Left renal pelvis (tissue), 4 donors: ENCODE measurements at places on chromosomes 12 and 14. TPM values are rescaled to one million over a fixed set of nuclear protein-coding genes. Genes with fewer than 3 reads are reported as not detected.

DNA sequence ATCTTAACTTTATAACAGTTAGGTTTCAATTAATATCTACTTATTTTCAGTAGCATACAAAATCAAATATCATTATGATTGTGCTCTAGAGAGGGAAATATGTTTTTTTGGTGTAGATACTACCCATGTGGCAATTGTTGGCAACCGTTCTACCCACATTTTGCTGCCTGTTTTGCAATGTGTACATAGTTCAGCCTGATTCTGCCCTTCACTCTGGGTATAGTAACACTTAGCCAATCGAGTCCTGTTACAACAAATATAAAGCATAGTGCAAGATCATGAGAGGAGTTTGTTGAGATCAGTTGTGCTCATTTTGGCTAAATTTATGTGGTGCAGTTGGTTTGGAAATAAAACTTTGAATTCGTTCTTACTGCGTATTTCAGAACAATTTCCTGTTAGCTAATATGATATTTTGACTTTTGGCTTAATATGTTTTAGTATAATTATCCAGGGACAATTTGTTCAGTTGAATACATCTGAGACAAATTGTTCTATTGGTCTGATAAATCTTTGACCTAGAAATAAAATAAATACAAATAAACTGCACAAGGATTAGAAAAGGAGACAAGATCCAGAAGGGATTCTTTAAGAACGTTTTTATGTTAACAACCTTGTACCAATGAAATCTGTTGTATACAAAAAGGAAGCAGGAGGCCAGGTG is 76.9 kb downstream of the ATF7IP start:
- DNase-seq, result no peak

DNA sequence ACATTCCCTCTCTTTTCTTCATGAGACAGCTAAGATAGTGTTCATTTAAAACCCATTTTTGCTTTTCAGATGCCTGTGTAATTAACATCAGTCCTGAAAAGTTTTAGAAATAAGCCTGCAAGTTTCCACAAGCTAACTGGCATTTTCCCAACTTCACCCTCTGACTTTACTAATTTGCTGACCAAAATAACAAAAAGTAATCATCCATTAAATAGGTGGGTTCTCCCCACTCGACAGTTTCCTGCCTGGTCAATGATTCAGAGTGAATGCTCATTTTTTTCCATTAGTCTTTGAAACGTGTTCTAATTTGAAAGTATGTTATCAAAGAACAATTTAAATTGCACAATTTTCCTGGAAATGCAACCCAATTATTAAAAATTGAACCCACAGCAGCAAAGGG is 23.6 kb downstream of the NELL2 start:
- no peak for DNase-seq

DNA sequence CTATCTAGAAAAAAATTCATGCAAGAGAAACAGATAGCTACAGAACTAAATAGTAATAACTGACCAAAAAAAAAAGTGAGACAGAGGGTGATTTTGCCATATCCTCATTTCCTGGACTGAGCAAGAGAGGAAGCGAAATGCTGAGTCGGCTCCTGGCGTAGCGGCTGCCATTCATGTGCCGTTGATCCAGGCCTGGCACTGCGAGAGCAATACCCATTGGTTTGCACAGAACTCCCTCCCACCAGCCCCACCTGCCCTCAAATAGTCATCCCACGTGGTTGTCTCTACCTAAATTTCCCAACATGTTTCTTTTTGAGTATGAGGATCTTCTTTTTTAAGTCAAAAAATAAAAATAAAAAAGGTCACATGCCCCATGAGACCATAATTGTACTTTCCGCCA is 9.4 kb upstream of the WNT5B start:
- DNase-seq, result no peak

DNA sequence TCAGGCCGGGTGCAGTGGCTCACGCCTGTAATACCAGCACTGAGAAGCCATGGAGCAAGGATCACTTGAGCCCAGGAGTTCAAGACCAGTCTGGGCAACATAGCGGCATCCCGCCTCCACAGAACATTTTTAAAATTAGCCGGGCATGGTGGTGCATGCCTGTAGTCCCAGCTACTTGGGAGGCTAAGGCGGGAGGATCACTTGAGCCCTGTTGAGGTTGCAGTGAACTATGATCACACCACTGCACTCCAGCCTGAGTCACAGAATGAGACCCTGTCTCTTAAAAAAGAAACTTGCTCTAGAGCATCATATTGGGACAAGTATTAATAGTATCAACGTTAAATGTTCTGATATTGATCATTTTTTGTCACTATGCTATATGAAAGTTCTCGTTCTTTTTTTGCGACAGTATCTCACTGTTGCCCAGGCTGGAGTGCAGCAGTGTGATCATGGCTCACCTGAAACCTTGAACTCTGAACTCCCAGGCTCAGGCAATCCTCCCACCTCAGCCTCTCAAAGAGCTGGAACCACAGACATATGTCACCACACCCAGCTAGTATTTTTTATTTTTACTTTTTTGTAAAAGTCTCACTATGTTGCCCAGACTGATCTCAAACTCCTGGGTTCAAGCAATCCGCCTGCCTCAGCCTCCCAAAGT is 47.7 kb downstream of the CCDC85C start:
- no peak for DNase-seq

GRCh38 chr14:95300002-95300696 is 19.6 kb downstream of the CLMN start:
- DNase-seq, result no peak

GRCh38 chr12:109760031-109760929 is 46.7 kb downstream of the FAM222A start:
- DNase-seq, result no peak

DNA sequence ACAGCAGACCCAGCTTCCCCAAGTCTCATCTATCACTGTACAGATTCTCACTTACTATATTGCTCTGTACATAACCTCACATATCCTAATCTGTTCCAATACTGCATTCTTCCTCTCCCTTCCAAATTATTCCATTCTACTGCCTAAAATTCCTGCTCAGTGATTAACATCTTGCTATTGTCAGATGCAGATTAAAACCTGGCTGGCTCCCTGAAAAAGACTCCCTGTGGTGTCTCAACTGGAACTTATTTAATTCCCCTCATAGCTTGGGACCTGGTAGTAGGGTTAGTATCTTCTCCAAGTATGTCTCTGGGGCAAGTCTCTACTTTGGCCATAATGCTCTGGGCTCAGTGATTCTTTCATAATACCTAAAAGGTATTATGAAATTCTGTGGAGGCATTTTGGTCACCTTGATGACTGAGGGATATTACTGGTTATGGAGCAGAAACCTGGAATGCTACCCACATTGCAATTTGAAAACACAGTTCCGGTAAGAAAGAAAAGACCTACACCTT is 55.8 kb downstream of the PAWR start:
- DNase-seq, result no peak

DNA sequence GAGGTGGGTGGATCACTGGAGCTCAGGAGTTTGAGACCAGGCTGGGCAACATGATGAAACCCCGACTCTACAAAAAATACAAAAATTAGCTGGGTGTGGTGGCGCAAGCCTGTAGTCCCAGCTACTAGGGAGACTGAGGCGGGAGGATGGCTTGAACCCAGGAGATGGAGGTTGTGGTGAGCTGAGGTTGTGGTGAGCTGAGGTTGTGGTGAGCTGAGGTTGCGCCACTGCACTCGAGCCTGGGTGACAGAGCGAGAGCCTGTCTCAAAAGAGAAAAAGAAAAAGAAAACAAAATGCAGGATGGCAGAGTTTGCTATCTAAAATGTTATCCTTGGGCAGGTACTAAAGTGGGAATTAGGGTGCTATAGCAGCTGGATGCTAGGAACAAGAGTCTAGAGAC is 10.8 kb upstream of the GPRC5A start:
- no peak for DNase-seq

- no peak for DNase-seq
These were observed 44.3 kb upstream of the HMGA2 start for GRCh38 chr12:65779946-65780345.

BEST3 gene
- 0.46 TPM for polyA plus RNA-seq

HOXC9 gene
- 29.2 TPM for polyA plus RNA-seq

TMCC3 gene
- 40.0 TPM for polyA plus RNA-seq

PABPN1 gene
- 374 TPM for polyA plus RNA-seq

CFAP251 gene
- 15.8 TPM for polyA plus RNA-seq

LRTM2 gene
- 0.36 TPM for polyA plus RNA-seq

COX14 gene
- 53.3 TPM for polyA plus RNA-seq
